Stimulated activated CD8-positive, alpha-beta memory T cell treated with anti-CD3 and anti-CD28 coated beads, Interleukin-7, amount 100 ng/mL, for 48 hours (primary cell): ENCODE measurements at places on chromosomes 4 and X.
A peak's percentile ranks its signal among the peaks of the same experiment; 100 is the strongest.

DNA sequence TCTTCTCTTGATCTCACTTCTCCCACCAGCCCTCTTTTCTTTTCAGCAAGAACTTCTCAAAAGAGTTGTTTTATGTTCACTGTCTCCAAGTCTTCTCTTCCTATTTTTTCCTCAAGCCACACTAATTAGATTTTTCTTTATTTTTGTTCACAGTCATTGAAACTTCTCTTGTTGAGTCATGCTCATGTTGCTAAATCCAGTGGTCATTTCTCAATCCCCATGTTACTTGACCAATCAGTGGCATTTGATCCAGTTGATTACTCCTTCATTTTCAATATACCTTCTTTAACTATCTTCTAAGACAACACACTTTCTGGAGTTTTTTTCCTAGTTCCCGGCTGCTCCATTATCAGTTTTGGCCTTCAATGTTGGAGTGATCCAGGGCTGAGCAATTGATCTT is 103.1 kb upstream of the LSM6 start:
- no peak for DNase-seq

GRCh38 chr4:1092026-1092982 is 21.1 kb downstream of the RNF212 start:
- no peak for DNase-seq

DNA sequence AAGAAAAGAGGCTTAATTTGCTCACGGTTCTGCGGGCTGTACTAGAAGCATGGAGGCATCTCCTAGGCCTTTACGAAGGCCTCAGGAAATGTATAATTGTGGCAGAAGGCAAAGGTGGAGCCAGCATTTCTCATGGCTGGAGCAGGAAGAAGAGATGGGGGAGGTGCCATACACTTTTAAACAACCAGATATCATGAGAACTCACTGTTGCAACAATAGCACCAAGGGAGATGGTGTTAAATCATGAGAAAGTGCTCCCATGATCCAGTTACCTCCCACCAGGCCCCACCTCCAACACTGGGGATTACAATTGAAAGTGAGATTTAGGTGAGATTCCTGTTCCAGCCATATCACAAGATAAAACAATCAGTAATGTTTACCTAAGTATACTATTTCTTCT is 45.5 kb downstream of the MTHFD2L start:
- no peak for DNase-seq

GRCh38 chr4:22730021-22730420 is 37.3 kb downstream of the GBA3 start:
- no peak for DNase-seq

DNA sequence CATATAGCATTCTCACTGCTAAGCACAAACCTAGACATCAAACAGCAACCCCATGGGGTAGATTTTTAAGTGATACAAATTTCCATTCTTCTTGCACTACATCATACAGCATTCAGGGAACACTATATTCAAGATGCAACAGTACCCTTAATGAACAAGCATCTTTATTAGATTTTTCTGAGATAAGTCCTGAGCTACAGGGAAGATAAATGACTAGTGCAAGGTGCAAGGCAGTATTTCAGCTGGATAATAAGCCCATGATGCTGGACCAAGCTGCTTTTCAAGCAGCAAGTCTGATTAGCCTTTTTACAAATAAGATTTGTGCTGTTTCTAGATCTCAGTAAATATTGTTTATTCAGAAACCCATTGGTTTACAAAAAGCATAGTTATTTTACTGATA is 192.6 kb upstream of the ATOH1 start:
- no peak for DNase-seq

DNA sequence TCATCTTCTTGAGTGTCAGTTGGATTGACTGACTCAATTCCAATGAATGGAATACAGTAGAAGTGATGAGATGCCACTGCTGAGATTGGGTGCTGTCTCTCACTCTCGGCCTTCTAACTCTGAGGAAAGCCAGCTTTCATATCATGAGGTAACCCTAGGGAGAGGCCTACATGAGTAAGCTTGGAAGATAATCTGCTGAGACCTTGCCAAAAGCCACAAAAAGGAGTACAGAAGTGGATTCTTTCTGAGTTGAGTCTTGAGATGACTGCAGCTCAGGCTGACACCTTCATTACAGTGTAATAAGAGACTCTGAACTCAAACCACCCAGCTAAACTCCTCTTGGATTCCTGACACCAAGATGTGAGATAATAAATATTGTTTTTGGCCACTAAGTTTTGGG is 537.4 kb upstream of the MAGEB18 start:
- DNase-seq, result no peak

DNA sequence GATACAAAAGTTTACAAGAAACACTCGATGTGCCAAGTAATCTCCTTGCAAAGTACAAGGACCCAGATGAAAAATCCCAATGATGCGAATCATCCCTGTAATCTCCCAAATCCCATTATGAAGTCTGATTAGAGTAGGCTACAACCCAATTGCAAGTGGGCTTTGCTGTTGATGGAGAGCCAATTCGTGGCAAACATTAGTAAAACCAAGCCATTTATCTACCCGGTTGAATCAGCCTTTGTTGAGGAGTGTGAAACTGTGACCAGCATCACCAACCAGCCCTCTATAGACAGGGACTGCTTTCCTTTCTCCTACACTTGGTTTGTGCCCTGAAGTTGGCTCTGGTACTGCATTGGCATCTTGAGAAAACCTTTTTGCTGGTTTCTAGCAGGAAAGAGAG is 1.2 kb upstream of the PRPS2 start:
- DNase-seq, result no peak

- no peak for DNase-seq
These were observed 33.4 kb upstream of the SRD5A3 start for GRCh38 chr4:55312489-55313101.

DNA sequence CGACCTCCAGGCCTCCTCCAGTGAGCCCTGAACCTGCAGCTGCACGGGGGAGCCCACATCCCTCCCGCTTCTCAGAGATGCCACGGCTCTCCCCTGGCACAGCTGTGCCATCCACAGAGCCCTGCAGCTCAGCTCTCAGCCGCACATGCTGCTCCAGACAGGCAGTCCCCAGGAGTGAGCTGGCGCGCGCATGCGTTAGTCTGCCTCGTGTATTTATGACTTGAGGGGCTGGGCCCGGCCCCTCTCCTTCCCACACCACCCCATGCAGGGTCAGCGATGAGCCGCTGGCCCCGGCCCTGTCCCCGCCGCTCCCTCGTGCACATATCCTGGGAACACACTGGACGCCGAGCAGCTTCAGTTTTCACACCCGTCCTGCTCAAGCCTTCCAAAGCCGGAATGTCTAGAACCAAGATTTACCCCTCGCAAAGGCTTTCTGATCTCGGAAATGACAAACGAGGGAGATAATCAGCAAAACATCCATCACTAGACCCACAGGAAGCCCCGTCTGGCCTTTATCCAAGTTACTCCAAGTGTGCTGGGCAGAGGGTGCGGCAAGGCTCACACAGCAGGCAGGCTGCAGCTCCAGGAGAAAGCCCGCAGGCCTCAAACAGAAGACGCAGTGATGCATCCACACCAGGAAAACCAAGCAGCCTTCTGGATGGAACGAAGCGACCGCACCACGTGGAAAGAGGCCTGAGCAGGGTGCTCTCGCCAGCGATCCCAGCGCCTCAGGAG is 24.3 kb downstream of the GAK start:
- DNase-seq, result no peak

GRCh38 chrX:107571296-107571998 is 56.9 kb upstream of the PRPS1 start:
- DNase-seq, result no peak

DNA sequence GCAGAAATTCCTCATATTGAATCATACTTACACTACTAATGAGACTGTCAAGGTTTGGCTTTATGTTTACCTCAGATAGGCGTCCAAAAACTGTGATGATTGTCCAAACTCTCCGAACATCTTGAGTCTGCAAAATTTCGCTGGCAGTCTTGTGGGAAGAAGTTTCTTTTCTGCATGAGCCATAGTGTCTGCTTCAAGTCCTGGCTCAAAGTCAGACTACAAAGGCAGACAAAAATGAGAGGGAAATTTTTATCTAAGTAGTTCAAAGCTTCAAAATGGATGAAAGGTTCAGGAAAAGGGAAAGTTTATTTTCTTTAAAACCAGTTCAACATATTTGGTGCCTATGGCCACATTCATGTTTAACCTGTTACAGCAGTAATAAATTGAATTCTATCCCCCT is 40.7 kb downstream of the PALLD start:
- no peak for DNase-seq

GRCh38 chr4:76476571-76476970 is 41.5 kb downstream of the SHROOM3 start:
- no peak for DNase-seq

GRCh38 chrX:11435568-11435967 is 142.4 kb downstream of the AMELX start:
- no peak for DNase-seq

GRCh38 chrX:30592831-30593230 is 15.3 kb upstream of the TASL start:
- DNase-seq, result no peak

GRCh38 chr4:107719207-107719921 is 670 bp downstream of the PAPSS1 start:
- peak; percentile 10 for DNase-seq

DNA sequence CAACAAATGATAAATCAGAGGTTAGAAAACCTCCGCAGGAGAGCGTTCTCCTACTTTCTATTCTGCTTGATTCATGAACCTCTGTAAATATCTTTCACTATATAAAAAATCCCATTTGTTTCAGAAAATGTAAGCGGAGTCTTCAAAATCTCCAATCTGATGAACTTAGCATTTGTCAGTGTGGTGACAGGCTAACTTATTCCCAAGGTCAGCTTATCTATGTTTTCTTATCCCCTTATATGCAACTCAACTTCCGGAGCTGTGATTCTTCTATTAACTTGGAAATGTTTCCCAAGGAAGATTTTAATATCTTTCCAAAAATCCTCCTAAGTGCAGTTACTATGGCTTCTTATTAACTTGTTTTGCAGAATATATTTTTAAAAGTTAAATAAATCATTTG is 87.5 kb upstream of the C1QTNF7 start:
- DNase-seq, result no peak

DNA sequence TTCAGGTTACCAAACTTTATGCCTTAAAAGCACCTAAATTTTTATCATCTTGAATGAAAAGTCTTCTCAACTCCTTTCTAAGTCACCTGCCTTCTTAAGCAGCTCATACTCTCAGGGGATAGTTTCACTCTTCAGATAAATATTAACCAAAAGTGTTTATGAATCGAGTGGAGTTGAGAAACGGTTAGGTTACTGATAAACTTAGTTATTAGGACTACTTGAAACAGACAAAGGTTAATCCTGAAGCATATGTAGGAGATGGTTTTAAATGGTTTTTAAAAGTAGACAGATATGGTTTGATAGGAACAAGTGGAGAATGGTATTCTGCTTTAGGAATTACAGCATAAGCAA is 32.8 kb downstream of the CLDN22 start:
- no peak for DNase-seq

DNA sequence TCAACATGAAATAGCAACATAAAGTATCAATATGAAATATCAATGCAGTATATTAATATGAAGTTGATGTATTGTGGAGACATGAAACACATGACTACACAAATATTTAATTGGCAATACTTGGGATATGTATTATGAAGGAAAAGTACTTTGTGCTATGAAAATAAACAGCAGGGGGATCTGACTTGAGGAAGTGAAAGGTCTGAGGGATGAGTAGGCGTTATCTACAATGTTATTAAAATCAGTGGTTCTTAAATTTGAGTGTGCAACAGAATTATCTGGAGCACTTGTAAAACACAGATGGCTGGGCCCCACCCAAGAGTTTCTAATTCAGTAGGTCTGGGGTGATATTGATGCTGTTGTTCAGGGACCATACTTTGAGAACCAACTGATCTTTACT is 27.4 kb upstream of the ARX start:
- DNase-seq, result no peak

DNA sequence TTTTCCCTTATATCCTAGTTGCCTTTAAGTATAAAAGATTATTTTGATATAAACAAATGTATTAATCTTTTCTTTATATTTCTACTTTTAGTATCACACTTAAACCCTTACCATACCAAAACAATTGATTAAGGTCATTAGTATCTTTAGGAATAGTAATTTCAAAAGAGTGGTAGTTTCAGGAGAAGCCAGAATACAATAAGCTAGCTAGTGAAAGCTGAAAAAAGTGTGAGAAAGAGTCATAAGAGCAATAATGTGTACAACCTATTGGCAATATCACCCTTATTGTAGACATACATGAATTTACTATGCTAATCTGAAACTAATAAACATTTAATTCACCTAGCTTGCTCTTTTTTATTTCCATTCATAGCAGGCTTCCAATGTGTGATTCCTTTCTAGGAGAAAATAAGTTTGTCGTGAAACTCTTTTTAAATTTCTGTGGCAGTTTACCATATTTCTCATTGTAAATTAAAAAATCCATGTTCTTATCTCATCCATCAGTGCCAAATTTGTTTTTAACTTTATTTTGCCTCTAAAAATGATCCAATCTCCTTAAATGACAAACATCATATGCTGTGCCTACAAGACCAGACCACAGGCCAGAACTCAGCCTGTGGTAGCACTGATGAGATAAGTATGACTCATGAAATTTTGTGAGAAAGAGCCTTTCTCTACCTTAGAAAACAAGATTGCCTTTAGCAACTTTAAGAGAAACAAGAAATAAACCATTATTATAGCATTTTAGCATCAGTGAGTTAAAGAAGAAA is 8.1 kb downstream of the NEK1 start:
- no peak for DNase-seq

GRCh38 chr4:99061048-99061700 is 27.4 kb downstream of the ADH5 start:
- DNase-seq, result no peak

GRCh38 chrX:13955095-13955647 is 74.5 kb downstream of the GEMIN8 start:
- no peak for DNase-seq

- DNase-seq, result no peak
These were observed 37.1 kb upstream of the ADH1C start for GRCh38 chr4:99389606-99390005.

DNA sequence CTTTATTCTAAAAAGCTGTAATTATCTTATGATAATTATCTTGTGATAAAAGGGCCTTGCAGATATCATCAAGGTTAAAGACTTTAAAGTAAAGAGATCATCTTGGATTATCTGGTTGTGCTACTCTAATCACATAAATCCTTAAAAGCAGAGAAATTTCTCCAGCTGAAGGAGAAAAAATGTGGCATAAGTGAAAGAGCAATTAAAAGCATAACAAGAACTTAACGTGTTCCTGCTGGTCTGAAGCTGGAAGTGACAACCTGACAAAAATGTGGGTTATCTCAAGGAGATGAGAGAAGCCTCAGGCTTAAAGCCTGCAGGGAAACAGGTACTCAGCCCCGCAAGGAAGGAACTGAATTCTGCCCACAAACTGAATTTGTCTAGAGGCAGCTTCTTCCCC is 449.1 kb upstream of the NDST4 start:
- no peak for DNase-seq

DNA sequence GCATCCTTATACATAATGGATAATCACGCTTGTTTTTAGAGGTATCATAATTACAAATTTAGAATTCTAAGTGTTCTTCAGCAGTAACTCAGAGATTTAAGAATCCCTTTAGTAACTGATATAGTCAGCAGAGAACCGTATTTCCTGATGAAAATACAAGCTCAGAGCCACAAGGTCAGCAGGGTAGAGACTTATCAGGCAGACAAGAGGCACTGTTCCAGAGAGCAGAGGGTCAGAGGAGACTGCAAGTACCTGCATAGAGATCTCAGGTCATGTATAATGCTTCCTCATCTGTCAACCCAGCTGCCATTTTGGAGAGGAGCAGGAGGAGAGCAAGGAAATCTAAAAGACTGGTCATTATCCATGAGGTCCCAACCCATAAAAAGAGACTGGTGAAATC is 787.1 kb upstream of the FTHL17 start:
- DNase-seq, result no peak
